ENCODE measurements at places on chromosomes 13 and 19. TPM values are rescaled to one million over a fixed set of nuclear protein-coding genes. Genes with fewer than 3 reads are reported as not detected.

The GGN gene
- 0.82 TPM for total RNA-seq

The CELF5 gene
- total RNA-seq: 50.1 TPM

- DNase-seq: no peak
These were observed 6.0 kb downstream of the ACP4 start for GRCh38 chr19:50796128-50796633.

DNA sequence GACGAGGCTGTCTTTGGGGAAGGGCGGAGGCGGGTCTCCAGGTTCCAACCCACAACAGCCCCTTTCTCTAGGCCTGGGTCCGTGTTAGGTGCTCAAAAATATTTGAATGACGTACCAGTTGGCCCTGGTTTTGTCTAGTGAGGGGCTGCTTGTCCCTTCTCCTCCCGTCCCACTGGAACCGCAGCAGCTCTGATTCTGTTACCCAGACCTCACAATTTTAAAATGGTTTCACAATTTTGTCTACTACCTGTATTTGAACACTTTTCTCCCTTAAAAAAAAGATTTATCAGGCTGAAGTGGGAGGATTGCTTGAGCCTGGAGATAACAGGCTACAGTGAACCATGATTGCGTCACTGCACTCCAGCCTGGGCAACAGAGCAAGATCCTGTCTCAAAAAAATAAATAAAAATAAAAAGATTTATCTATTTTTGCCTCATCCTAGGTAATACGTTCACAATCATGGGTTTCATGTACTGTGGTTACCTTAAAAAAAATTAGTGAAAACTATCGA lies 1.3 kb upstream of the IRF2BP1 start:
- no peak for DNase-seq

DNA sequence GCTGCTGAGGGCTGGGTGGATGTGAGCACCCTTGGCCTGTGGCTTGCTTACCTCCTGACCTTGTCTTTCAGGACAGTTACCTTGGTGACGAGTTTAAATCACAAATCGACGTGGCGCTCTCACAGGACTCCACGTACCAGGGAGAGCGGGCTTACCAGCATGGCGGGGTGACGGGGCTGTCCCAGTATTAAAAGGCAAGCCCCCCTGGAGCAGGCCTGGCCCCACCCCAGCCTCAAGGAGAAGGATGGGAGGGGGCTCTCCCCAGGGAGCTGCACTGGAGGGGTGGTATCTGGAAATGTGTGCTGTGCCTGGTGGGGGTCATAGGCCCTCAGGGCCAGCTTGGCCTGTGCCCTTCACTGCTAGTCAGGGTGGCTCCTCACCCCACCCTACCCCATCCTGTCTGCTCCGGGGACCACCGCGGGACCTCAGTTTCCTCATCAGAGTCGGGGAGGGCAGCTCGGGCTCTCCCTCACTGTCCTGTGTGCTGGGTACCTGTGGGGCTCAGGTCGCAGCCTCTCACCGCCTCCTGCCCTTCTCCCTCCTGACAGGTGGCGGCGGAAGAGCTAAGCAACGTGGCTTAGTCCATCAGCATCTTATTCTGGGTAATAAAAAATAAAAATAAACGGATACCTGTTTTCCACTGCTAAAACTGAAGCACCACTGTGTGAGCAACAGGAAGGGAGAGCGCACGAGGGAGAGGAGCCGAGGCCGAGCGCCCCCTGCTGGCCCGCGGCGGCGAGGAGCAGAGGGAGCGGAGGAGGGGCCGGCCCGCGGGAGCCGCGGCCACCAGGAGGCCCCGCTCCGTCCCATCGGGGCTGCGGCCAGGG lies 29.8 kb downstream of the CERS1 start:
- peak; percentile 87 for DNase-seq

- DNase-seq: no peak
These were observed 7.3 kb downstream of the TTC9B start for GRCh38 chr19:40210889-40211288.

DNA sequence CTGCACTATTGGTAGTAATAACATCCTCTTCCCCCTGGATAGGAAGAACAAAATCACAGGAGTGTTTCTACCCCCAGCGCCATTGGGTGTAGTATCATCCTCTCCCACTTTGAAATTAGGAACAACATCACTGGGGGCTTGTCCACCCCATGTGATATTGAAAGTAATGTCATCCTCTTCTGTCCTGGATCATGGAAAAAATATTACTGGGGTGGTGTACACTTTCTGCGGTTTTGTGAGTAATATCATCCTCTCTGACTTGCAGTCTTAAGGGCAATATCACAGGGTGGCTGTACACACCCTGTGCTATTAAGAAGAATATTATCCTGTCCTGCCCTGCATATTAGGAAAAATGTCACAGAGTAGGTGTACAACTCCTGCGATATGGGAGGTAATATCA lies 4.9 kb upstream of the RGCC start:
- DNase-seq: no peak

GRCh38 chr19:50420127-50420526 lies 1.4 kb downstream of the SPIB start:
- no peak for DNase-seq
